ENCODE measurements at places on chromosomes 16 and 17. TPM values are rescaled to one million over a fixed set of nuclear protein-coding genes. Genes with fewer than 3 reads are reported as not detected.

GRCh38 chr17:6231886-6232731 lies 161.9 kb downstream of the WSCD1 start:
- no peaks in the 10 kb centered on the region for H3K36me3 ChIP-seq
- no peak overlapping the region for H3K4me3 ChIP-seq
- no peaks in the 10 kb centered on the region for H3K4me1 ChIP-seq

DNA sequence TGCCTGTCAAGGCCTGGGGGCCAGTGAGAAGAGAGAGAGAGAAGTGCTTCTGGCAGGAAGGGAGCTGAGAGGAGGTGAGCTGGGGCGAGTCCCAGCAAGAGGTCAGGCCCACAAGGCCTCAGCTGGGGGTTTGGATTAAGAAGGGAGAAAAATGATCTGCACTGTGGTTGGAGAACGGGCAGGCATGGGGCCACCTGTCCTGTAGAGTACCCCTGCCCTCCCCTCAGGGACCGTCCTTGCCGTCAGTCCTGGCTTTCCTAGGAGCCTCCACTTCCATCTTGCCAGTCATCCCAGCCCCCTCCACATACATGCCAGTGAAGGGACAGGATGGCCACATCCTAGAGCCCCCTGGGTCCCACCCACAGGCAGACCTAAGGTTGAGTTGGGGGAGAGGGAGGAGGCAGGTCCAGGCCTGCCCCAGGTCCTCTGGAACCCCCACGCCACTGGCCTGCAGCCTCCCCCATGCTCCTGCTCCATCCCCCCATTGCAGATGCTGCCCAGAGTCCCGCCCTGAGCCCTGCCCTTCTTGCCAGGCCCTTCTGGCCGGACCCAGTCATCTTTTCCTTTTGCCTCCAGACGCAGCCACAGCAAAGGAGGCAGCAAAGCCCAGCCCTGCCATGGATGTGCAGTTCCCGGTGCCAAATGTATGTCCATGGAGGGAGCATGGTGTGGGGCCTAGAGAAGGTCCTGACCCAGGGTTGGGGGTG lies 18.9 kb downstream of the KATNB1 start:
- H3K36me3 ChIP-seq, result peaks cover 44% of the 10 kb centered on the region
- DNase-seq, result no peak
- H3K27me3 ChIP-seq, result no peaks in the 10 kb centered on the region
- 0 out of 2 replicates have a peak, but pooled peaks cover 2% of the 10 kb centered on the region for H3K4me1 ChIP-seq
- H3K27ac ChIP-seq, result no peak overlapping the region

SLC35G6 gene
- not detected for total RNA-seq

RHBDF1 gene
- total RNA-seq, result 13.8 TPM

DNA sequence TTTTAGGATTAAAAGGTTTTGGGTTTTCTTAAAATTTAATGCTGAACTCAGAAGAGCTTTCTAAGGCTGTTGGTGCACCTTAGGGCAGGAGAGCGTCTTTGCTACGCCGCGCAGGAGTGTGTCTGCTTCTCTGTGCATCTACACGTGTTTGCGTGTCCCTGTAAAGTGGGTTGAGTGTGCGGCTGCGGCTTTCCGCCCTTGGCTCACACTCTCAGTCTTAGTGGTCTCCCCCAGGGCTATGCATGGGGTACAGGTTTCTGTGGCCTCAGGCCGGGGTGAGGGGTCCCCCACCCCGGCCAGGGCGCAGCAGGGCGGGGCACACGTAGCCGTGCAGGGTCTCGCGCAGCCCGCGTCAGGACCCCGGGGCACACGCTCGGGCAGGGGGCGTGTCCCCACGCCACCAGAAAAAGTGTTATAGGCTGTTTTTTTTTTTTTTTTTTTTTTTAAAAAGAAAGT lies 727 bp upstream of the TENT4B start:
- no peak for DNase-seq
- H3K4me1 ChIP-seq, result peaks cover 5% of the 10 kb centered on the region
- no peaks in the 10 kb centered on the region for H3K27me3 ChIP-seq
- H3K36me3 ChIP-seq, result no peaks in the 10 kb centered on the region

CIBAR2 gene
- 0.18 TPM for total RNA-seq

DNA sequence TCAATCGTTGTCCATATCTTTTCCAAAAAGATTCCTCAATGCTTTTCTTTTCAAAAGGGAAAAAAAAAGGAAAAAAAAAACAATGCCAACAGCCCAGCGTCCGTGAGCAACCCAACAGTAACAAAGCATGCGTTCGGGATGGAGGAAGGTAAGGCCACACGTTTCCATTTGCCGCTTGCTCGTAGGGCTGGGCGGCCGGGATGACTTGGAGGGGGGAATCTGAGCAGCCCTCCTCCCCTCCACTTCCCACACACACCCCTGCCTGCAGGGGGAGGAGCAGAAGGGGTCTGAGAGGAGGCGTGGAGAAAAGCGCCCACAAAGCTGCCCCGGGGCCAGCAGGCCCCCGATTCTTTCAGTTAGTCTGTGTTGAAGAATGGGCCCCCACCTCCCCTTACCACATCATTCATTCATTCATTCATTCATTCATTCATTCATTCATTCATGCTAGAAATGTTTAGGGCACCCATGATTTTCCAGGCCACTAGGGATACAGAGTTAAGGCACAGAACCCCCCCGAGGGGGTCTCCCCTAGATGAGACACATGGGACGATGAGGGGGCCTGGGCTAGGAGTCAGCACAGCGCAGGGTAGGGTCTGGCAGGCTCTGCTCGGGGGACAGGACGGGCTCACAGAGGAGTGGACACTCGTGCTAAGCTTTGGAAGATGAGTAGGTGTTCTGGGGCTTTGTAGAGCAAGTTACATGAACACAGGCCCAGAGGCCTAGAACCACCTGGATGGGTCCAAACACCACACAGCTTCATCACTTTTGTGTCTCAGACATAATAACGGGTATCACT lies 10.9 kb upstream of the TBX2 start:
- no peak for DNase-seq
- H3K27me3 ChIP-seq, result no peaks in the 10 kb centered on the region
- H3K36me3 ChIP-seq, result peaks cover 2% of the 10 kb centered on the region
- peaks cover 8% of the 10 kb centered on the region for H3K4me1 ChIP-seq
- H3K4me3 ChIP-seq, result no peak overlapping the region

DNA sequence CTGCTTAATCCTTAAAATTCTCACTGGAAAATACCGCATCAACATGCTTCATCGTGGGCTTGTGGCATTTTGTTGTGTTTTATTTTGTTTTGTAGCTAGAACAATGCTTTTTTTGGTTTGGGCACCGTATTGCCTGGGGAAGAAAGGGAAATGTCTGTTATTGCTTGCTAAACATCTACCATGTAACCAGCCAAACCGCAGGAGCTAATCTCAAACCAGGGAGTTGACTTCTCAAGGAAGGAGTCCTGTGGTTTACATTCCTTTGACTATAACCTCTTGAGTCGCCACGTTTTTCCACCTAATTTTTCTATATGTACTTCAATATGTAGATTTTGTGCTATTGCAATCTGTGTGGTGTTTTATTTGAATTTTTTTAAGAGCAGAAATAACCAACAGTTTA lies 593.5 kb upstream of the SOX9 start:
- no peaks in the 10 kb centered on the region for H3K27me3 ChIP-seq
- H3K27ac ChIP-seq, result no peak overlapping the region
- no peaks in the 10 kb centered on the region for H3K4me1 ChIP-seq
- H3K4me3 ChIP-seq, result no peak overlapping the region

RHBDL3 gene
- 0.18 TPM for total RNA-seq

DNA sequence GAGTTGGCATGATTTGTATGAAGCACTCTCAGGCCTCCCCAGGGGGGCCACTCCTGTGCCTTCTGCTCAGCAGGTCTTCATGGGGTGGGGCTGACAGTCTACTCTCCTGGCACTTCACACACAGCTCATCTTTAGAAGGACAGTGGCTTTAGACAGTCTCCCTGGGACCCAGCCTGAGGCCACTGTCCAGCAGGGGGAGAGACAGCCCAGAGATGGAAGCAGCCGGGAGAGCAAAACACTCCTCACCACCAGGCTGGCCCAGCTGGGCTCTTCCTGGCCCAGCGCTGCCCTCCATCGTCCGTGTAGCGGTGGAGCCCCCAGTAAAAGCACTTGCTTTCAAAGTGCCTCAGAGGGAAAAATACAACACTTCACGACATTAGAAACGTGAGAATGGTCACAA lies 62.0 kb upstream of the CRHR1 start:
- H3K4me3 ChIP-seq, result no peak overlapping the region
- no peaks in the 10 kb centered on the region for H3K4me1 ChIP-seq
- no peaks in the 10 kb centered on the region for H3K36me3 ChIP-seq
- H3K27ac ChIP-seq, result no peak overlapping the region

TMIGD1 gene
- total RNA-seq, result not detected

GRCh38 chr16:3012246-3012645 lies 477 bp upstream of the CLDN9 start:
- H3K4me3 ChIP-seq, result no peak overlapping the region
- no peaks in the 10 kb centered on the region for H3K36me3 ChIP-seq
- peaks cover 45% of the 10 kb centered on the region for H3K27me3 ChIP-seq
- peaks cover 3% of the 10 kb centered on the region for H3K4me1 ChIP-seq
- DNase-seq, result no peak

DNA sequence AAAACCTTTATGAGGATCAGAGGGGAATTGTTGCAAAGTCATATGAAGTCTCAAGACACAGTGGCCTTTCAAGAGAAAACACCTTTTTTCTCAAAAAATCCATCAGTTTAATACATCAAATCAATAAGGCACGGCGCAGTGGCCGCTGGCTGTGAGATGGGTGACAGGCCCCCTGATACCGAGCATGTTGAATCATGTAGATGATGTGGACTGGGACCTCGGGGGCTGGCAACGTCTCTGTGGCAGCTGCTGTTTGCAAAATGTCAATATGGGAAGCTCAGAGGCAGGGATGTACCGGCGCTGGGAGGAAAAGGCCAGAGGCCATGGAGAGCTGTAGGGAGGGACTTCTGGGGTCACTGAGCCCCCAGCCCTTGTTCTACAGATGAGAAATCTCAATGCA lies 169.1 kb downstream of the GSG1L start:
- no peak overlapping the region for H3K27ac ChIP-seq
- no peak for DNase-seq
- H3K36me3 ChIP-seq, result no peaks in the 10 kb centered on the region
- H3K27me3 ChIP-seq, result peaks cover 9% of the 10 kb centered on the region

KRTAP4-3 gene
- total RNA-seq, result not detected

- H3K27me3 ChIP-seq, result no peaks in the 10 kb centered on the region
- H3K4me3 ChIP-seq, result no peak overlapping the region
- peak; percentile 93 for DNase-seq
- H3K36me3 ChIP-seq, result no peaks in the 10 kb centered on the region
- H3K4me1 ChIP-seq, result peaks cover 4% of the 10 kb centered on the region
- H3K27ac ChIP-seq, result peak overlapping the region; percentile 6
Observed at GRCh38 chr17:62892870-62893338, 73.1 kb upstream of the TANC2 start.

GRCh38 chr17:80652756-80653330 lies 108.2 kb downstream of the RPTOR start:
- peak; percentile 22 for DNase-seq
- peaks cover 13% of the 10 kb centered on the region for H3K4me1 ChIP-seq
- H3K27me3 ChIP-seq, result no peaks in the 10 kb centered on the region
- no peak overlapping the region for H3K27ac ChIP-seq
- H3K4me3 ChIP-seq, result no peak overlapping the region

LITAFD gene
- not detected for total RNA-seq

ZFP3 gene
- 0.54 TPM for total RNA-seq

DNA sequence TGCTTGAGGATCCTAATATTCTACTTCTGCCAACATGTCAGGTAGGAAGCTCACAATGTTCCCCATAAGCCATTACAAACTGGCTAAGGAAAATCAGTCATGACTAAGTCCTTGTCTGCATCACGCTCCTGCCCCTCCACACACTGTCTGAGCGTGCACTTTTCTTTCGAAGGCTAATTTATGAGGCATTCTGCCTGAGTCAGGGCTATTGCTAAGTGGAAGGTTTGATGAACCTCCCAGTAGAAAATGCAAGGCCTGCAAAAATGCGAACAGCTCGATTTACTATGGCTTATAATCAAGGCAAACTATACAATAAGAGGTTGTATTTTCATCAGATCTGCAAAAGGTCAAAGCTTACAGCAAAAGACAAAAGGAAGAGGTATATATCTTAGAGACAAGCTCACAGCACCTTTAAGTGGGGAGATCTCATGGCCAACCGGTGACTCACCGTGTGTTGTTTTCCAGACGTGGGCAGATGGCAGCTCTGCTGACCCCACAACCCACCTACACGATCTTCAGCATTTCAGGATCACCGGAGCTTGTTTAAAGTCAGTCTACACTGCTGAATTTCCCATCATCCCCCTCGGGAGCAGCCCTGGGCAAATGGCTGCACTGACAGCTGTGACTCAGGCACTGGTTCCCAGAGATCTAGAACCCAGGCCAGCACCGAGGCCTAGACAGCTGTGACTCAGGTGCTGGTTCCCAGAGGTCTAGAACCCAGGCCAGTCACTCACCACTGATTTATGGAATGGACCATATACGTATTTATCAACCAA lies 26.1 kb downstream of the MEAK7 start:
- DNase-seq, result peak; percentile 88
- H3K4me1 ChIP-seq, result peaks cover 8% of the 10 kb centered on the region
- H3K4me3 ChIP-seq, result no peak overlapping the region
- peaks cover 32% of the 10 kb centered on the region for H3K36me3 ChIP-seq

ASB16 gene
- not detected for total RNA-seq

DNA sequence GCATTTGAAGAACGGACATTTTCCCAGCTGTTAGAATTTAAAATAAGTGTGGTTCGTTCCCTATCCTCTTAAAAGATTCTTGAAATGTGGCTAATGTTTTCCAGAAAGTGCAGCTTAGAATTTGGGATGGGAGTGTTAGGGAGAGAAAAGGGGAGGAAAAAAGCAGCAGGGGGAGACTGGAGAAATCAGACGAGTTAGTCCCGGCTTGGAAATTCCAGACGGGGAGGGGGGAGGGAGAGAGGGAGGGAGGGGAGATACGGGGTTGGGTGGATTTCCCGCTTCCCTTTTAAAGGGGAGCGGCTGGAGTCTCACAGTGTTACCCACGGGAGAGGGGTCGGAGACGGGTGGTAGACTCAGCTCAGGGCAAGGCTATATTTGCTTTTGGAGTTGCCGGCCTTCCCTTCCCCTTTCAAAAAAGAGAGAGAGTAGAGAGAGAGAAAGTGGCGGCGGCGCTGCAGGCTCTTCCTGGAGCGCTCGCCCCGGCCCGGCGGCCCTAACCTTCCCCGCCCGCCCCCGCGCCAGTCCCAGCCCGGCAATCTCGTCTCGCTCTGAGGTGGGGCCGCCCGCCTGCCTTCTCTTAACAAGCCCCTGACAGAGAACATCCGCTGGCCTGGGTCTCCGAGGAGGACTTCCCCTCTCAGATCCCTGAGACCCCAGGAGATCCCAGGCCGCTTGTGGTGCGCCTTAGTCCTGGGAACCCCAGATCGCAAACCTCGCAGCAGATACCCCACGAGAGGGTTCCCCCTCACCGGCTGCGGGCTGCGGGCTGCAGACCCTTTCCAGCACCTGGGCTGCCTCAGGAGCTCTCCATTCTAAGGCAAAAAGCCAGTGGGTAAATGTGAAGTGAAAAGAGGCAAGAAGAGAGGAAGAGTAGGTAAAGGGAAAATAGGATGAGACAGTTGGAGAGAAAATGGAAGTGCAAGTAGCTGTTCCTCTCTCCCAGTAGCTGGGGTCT lies 6.6 kb downstream of the IGF2BP1 start:
- peaks cover 6% of the 10 kb centered on the region for H3K4me1 ChIP-seq
- peaks cover 2% of the 10 kb centered on the region for H3K36me3 ChIP-seq
- DNase-seq, result peak; percentile 37
- no peaks in the 10 kb centered on the region for H3K27me3 ChIP-seq

KRTAP2-3 gene
- 1.4 TPM for total RNA-seq

RAB40B gene
- 14.9 TPM for total RNA-seq
